ENCODE measurements at places on chromosomes 4 and X.

DNA sequence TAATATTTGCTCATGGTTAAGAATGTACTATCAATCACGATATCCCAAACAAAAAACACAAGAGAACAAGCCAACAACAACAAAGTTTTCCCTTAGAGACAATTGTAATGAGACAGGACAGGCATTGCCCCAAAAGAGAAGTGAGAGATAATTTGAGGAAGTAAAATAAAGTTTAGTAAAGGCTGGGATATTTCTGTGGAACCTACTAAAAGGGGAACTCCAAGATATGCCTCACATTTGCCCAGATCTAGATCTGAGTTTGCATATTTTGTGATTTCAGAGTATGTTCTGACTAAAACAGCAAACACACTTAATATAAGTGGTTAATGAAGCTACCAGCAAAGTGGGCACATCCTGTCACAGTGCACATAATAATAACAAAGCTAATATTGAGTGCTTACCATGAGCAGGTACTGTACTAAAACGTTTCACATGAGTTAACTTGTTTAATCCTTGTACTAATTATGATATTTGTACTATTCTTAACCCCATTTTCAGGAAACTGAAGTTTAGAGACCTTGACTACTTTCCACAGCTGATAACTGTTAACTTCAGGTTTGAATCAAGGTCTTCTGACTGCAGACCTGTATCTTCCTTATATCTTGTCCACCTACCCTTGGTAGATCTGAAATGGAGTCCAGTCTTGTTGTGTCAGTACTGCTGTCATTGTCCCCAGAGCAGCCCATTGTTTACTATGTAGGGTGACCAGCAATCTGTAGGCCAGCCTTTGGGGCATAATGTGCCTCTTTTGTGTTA lies 26.0 kb upstream of the BMP2K start:
- no peak for DNase-seq

DNA sequence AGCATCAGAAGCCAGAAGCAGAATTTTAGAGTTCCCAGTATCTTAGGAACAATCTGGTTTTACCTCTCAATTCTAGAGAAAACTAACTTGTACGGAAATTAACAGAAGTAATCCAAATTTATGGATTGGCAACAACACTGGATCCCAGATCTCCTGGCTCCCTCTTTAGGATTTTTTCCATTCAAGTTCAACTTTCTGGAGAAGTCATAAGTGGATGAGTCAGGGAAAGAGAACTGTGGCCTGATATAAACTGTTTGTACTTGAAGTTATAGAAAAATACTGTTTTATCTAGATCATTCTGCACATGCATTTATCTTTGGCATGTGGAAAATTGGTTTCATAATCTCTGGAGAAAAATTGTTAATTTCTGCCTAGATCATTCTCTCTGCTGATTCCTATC lies 380.4 kb downstream of the PCDH7 start:
- DNase-seq, result no peak

- DNase-seq, result no peak
Measured at GRCh38 chr4:30863021-30863420, 142.9 kb downstream of the PCDH7 start.

DNA sequence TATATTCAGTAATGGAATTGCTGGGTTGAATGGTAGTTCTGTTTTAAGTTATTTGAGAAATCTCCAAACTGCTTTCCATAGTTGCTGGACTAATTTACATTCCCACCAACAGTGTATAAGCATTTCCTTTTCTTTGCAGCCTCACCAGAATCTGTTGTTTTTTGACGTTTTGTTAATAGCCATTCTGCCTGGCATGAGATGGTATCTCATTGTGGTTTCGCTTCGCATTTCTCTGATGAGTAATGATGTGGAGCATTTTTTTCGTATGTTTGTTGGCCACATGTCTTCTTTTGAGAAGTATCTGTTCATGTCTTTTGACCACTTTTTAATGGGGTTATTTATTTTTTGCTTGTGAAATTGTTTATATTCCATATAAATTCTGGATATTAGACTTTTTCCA lies 13.6 kb upstream of the MAGED4B start:
- no peak for DNase-seq

DNA sequence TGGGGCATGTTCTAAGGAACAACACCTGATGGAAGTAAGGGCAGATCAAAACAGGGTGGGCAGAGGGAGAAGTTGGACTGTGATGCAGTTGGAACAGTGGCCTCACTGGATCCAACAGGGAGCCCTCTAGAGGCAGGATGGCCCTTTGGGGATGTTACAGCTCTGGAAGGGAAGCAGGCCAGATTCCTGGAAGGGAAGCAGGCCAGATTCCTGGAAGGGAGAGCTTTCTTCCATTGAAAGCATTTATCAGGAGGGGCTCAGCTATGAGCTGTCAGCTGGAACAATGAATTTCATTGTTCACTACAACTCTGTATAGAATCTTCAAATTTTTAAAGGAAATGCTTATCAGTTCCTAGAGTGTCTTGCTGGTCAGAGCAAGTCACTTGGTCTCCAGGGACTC lies 17.7 kb downstream of the IL15 start:
- DNase-seq, result no peak

- DNase-seq, result no peak
Measured at GRCh38 chr4:121100093-121100775, 27.9 kb upstream of the NDNF start.

DNA sequence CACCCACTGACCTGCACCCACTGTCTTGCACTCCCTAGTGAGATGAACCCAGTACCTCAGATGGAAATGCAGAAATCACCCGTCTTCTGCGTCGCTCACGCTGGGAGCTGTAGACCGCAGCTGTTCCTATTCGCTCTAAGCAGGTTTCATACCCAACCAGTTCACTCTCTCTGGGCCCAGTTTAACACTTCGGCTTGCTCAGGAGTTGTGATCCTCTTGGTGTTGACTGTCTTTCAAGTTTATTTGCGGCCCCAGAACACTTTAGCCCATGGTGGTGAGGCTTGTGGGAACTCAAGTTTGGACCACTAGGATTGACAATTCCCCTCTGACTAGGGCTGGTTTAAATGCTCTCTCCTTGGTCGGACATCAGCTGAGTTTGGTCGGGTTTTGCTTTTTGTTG lies 147.0 kb downstream of the DACH2 start:
- no peak for DNase-seq

GRCh38 chrX:113741744-113742143 lies 842.1 kb upstream of the HTR2C start:
- DNase-seq, result no peak

- no peak for DNase-seq
Measured at GRCh38 chrX:38654302-38654701, 93.0 kb downstream of the TSPAN7 start.

DNA sequence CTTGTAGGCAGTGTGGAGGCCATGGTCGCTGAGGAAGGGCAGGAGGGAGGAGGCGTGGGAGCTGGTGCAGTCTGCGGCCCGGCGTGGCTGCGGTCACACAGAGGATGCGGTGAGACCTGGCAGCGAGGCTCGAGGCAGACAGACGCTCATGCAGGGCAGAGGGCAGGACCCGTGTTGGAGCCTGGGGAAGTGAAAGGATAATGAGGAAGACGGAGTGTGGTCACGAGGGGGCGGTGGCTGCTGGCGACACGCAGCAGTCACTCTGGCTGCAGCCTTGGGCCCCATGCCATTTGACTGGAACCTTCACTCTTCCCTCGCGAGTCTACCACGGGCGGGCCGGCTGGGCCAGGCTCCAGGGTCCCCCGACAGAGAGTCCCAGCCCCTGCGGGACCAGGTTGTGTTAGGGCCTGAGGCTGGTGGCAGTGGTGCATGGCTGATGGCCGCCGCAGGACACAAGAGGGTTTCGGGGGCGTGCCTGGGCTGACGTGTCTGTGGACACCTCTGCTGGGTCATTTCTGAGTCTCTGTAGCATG lies 68.8 kb upstream of the HGFAC start:
- DNase-seq, result no peak

- no peak for DNase-seq
Measured at GRCh38 chr4:139633195-139633594, 32.4 kb upstream of the MGST2 start.

DNA sequence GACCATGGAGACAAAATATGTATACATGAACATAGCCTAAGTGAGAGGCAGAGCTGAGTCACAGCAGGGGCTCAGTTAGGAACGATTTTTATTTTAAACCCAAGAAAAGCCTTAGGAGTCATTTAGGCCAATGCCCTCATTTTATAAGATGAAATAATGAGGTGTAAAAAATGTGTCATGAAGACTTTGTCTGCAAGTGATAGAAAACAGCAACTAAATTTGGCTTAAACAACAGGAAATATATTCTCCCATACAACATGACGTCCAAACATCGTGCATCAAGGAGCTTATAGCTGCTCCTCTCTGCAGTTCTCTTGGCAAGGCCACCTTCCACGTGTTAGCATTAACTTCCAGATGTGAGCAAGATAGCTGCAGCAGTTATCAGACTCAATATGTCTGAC lies 16.8 kb downstream of the SCFD2 start:
- DNase-seq, result no peak

DNA sequence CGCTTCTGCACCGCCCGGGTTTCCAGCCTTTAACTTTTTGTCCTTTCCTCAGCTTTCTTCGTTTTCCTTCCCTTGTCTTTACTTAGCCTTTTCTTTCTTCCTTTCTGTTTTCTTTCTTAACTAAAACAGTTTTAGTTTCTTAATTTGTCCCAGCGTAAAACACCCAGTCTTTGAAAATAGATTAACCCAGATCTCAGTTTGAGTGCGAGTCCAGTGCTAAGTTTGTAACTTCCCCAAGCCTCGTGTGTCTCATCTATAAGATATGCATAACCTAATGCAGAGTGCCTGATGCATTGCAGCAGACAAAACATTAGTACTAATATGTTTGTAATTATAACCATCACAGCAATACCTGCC lies 460 bp upstream of the GEMIN8 start:
- DNase-seq, result no peak

- DNase-seq, result no peak
Measured at GRCh38 chr4:162661913-162662312, 498.1 kb upstream of the FSTL5 start.

DNA sequence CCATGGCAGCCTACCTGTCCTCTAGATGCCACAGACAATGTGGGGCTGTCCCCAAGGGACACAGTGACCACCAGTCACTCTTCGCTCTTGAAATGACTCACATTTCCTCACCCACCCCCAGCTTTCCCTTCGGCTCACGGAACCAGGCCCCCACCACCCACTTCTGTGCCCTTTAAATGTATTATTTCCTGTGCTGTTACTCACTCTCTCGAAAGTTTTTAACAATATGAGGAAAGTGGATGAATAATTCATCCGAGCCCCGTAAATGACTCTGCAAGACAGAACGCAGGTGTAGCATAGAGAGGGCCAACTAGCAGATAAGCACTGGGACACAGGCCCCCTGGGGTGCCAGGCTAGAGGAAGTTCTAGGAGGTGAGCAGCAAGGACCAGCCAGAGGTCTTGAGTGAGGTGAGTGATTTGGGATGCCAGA lies 179.5 kb upstream of the TBL1X start:
- no peak for DNase-seq

DNA sequence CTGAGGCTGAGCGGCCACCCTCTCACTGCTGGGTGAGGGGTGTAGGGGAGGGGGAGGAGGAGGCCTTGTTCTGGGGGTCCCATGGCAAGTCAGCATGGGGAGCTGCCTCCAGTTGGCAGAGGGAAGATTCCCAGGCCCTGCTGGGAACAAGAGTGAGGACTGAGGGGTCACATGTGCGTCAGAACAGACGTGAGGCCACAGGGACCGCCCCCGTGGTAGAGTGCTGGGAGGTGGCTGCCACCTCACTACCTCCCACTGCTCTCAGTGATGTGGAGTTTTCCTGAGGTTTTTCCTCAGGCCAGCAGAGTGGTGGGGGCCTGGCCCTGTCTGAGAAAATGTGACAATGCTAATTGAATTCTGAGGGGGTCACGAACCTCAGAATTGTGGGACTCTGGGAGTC lies 568 bp downstream of the MAGEC1 start:
- no peak for DNase-seq
